ENCODE measurements at places on chromosomes 2 and 18.

- no peak for DNase-seq
Measured at GRCh38 chr18:5521000-5521399, 22.8 kb downstream of the EPB41L3 start.

- no peak for DNase-seq
Measured at GRCh38 chr2:85804583-85804982, 50.8 kb downstream of the ATOH8 start.

- DNase-seq = no peak
Measured at GRCh38 chr2:143415571-143415970, 286.4 kb downstream of the ARHGAP15 start.

- no peak for DNase-seq
Measured at GRCh38 chr2:129619471-129619870, 360.0 kb upstream of the RAB6C start.

- no peak for DNase-seq
Measured at GRCh38 chr2:233953087-233953801, 36.1 kb downstream of the TRPM8 start.

DNA sequence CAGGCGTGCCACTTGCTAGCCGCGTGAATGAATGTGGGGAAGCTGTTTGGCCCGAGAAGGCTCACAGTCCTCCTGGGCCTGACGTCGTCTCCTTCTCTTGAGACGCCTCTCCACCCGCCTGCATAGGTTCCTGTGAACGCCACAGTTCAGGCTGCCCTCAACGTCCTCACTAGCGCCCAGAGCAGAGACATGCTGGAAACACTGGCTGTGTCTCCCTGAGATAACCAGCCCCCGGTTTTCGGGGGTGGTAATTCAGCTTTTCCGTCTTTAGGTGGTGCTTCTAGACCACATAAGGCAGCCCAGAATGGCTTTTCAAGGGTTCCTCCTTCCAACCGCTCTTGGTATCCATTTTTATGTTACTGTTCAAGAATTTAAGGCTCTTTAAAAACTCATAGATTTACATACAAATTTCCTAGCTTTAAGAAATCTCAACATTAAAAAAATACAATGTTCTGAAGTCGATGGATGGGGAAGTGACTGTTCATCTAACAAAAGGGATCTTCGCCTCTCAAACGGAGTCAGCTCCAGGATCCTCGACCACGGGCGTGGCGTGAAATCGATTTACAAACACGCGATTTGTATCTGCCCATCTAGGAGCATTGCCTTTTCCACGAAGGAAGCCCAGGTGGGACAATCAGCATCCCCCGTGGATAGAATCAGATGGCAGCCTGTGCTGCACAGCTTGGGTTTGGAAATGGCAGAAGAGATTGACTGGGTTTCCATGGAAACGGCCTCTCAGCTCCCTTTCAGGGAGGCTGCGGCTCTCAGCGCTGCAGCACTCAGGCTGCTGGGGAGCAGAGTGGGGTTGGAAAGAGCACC is 110.6 kb upstream of the PXDN start:
- no peak for DNase-seq

DNA sequence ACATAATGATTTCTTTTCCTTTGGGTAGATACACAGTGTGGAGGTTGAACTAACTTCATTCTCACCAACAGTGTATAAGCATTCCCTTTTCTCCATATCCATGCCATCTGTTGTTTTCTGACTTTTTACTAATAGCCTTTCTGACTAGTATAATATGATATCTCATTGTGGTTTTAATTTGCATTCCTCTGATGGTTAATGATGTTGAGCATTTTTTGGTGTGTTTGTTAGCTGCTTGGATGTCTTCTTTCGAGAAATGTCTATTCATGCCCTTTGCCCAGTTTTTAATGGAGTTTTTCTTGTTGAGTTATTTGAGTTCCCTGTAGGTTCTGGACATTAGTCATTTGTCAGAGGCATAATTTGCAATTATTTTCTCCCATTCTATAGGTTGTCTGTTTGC is 59.8 kb downstream of the MARCHF4 start:
- no peak for DNase-seq

GRCh38 chr2:43101751-43102150 is 124.7 kb downstream of the ZFP36L2 start:
- no peak for DNase-seq

- DNase-seq = no peak
Measured at GRCh38 chr2:8165550-8165949, 516.3 kb upstream of the ID2 start.

- no peak for DNase-seq
Measured at GRCh38 chr18:59219672-59220163, at the start of gene GRP. TSS of gene GRP (plus strand) at chr18:59220158. CDS start at chr18:59220266, 108 bp downstream.

GRCh38 chr18:68484241-68484640 is 230.7 kb downstream of the TMX3 start:
- DNase-seq = no peak

DNA sequence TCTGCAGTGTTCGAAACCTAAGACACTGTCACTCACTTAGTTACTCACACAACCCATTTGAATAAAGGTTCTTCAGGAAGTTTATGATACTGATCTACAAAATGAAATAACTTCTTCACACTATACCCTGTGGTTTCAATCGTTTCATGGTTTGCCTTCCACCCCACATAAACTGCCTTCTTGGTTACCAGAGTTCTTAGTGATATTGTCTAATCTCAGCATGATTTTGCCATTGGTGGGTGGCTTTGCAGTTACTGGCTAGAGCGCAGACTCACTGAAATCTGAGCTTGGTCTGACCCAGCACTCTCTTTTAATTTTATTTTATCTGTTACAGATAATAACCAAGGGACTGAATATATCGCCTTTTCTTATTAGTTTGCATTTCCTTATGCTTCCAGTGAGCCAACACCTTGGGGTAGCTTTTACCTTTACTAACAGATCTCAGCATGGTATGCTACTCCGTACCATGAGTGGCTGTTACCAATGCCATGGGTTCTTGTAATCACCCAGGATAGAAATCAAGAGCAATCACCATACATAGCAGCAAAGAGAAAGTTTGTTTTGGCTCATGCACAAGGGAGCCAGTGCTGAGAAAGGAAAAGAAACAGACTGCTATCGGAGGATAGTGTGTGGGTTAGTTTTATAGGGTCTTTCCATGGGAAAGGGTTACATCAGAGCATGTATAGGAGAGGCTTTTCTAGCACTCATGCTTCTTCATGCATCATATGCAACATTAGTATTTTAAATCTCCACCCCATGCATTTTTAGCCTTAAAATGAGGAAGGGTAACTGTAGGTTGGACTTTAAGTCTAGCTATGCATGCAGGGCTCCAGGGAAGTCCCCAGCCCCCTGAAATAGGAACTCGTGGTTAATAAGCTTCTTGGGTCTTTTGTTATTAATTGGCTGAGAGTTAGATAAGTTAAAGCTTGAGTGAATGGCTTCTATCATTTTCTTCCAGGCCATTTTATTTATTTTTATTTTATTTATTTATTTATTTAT is 33.3 kb downstream of the ANXA4 start:
- DNase-seq = no peak

DNA sequence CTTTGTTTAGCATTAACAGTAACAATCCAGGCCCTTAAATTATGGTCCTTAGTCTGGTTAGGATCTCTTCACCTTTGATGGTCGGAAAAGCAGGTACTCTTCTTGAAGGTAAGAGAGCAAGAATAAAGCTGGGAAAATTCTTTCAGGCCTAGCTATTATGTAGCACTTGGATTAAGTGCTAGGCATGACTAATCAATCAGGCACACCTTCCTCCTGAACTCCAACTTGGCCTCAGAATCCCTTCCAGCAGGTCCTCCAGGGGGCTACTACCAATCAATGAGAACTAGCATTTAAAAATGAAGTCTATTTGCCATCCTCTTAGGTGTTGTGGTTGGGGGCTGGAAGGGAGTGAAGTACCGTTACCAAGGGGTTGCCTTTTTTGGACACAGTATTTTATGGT is 3.7 kb downstream of the SMYD1 start:
- no peak for DNase-seq

- DNase-seq = no peak
Measured at GRCh38 chr2:28080911-28081310, 190.4 kb downstream of the BABAM2 start.

DNA sequence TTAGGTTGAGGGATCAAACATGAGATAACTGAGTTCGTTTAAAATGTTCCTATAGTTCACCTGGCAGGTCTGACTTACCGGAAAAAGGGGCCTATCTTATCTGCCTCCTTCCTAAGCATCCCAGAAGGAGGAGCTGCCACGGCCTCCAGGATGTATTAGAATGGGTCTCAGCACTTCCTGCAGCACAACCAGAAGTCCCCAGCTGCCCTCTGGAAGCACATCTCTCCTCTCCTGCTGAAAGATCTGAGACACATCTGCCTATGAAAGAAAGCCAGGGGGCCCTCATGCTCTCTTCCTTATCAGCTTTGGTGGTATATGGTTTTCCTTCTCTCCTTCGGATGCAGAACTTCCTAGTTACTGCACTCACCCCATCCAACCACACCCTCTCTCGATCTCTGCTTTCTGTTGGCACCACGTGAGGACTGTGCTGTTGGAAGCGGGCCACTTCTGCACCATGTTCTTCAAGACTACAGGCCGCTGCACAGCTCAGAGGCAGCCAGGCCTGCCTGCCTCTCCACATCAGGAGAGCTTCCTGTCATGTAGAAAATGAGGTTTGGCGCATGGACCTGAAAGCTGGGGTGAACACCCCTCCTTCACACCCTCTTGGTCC is 6.5 kb downstream of the IGFBP5 start:
- DNase-seq = no peak

DNA sequence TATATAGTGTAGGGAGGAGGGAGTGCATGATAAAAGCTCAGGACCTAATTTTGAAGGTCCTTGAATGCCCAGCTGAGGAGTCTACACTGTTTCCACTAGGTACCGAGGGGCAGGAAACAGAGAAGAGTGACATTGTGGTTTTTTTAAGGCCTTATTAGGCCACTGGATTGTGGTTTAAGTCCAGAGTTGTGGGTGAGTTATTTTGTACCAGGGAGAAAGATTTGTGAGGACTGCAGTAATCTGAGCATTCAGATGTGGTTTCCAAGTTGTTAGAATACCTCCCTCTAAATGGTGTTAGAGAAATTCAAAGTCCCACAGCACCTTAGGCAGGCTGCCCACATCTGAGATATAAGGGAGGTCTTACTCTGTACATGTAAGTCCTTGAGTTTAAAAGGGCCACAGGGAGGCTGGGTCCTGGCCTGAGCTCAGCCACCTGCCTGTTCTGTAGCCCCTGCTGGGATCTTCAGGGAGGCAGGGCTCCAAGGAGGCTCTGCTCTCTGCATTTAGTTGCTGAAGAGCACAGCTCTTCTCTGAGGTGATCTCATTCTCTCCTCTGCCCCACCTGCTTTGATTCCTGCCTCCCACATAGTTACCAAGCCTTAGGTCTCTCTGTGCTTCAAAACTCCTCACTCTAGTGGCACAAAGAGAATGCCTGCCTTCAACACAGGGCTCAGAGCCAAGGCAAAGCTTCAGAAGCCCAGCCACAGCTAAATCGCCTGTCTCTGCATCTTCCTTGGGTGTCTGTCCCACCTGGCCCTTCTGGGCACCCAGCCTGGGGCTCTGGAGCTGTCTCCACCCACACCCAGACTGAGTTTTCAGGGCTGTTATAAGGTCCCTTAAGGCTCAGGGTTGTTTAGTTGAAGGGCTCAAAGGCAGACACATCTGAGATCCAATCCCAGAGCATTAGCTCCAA is 88.1 kb downstream of the VSNL1 start:
- no peak for DNase-seq

GRCh38 chr2:79876430-79876829 is 363.6 kb downstream of the CTNNA2 start:
- no peak for DNase-seq

DNA sequence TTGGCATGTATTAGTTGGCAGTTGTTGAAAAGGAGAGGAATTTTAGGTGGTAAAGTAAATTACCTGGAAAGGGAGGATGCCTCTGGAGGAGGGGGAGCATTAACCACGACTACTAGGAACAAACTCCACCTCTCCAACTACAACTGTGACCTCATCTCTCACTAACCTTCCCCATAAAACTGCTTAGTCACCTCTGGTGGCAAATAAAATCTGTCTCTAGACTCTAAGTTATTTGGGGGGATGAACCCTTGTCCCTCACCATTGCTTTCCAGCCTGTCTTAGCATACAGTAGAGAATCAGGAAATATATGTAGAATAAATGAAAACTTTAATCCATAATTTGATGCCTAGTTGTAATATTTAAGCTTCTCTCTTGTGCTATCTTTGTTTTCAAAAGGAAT is 27.6 kb upstream of the MYO1B start:
- no peak for DNase-seq

DNA sequence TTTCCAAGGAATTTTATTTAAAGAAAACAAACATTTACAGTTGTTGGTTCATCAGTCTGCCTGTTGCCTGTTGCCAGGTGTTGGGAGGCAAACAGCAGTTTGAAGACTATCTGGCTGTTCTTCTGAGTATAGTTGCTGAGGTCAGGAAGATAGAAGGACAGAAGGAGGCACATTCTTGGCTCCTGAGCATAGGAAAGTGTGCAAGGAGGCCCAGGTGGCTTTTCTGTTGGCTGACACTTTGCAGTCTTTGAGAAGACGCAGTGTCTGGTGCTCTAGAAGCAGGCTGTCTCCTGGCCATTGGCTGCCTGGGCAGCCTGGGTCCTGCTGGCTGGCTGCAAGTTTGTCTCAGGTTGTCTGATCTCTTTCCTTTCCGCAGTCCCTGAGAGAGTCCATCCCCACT is 36.4 kb downstream of the TMEM17 start:
- no peak for DNase-seq

- DNase-seq = no peak
Measured at GRCh38 chr2:11396467-11397445, 52.3 kb upstream of the ROCK2 start.

GRCh38 chr2:200479692-200480265 is 30.1 kb downstream of the KCTD18 start:
- no peak for DNase-seq

DNA sequence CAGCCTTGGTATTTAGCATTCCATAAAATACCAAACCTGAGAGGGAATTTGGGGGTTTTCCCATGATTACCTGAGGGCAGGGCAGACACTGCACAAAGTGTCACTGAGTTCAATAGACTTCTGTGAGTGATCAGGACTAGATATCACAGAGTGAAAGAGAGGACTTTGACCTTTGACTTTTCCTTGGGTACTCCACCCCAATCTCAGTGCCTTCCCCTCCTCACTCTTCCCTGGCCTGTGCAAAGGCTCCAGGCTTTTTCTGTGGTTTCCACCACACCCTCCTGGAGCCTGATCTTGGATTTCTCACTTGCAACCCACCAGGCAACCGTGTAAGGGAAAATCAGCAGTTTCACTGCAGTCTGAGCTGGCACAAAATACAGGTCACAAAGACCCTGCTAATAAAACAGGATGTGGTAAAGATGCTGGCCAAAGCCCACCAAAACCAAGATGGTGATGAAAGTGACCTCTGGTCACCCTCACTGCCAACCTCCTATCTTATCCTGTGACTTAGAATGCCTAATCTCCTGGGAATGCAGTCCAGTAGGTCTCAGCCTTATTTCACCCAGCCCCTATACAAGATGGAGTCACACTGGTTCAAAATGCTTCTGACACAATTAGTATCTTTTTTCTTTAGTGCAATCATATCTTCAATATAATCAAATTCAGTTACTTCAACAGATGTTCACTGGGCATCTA is 64.0 kb downstream of the BOD1L2 start:
- DNase-seq = no peak

GRCh38 chr2:210226223-210226622 is 976 bp upstream of the ACADL start:
- no peak for DNase-seq

- DNase-seq = no peak
Measured at GRCh38 chr2:133733901-133734255, 165.6 kb upstream of the NCKAP5 start.

- no peak for DNase-seq
Measured at GRCh38 chr18:45639408-45639807, 24.1 kb downstream of the SLC14A2 start.

All from central memory CD8-positive, alpha-beta T cell (primary cell).